Activated CD4-positive, alpha-beta T cell treated with anti-CD3 and anti-CD28 coated beads for 1 hour (primary cell): ENCODE measurements at places on chromosomes 6 and 20.

- DNase-seq, result no peak
Observed at GRCh38 chr20:46128310-46129151, 10.4 kb downstream of the CD40 start.

DNA sequence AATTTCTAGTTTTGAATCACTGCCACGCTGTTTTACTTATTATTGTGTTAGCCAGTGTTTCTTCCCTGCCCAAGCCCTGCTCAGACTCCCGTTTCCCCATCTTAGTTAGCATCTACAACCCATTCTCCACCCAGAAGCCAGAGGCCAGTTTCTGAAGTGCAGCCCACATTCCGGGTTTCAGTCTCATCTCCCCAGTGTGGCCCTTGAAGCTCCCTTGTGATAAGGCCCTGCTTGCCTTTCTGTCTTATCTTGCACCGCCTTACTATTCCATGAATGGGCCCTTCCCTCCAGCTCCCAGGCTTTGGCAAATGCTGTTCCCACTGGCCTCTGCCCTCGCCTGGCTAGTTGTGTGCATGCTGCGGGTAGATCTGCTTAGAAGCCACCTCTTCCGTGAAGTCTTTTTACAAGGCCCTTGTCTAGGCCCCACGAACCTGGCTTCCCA lies 41.1 kb downstream of the TOX2 start:
- no peak for DNase-seq

GRCh38 chr20:19820555-19821211 lies 62.6 kb downstream of the RIN2 start:
- DNase-seq, result no peak

GRCh38 chr6:116779573-116780164 lies 14.2 kb upstream of the FAM162B start:
- no peak for DNase-seq

DNA sequence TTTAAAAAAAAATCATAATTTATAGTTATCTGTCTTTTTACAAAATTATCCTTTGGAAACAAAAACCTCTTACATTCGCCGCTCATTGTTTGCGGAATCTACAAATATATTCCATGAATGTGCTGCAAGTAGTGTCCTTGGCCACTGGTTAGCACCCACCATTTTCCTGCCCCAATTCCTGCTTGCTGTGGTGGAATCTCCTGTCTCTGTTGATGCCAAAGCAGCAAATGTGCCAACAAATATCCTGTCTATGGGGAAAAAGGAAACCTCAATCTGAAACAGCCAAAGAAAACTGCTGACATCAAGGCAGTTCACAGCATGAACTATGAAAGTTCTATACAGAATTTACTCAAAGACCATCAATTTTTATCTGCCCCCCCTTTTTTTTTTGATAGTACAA lies 603.6 kb downstream of the COL12A1 start:
- DNase-seq, result no peak
